ENCODE measurements at places on chromosomes 4 and X.
A peak's percentile ranks its signal among the peaks of the same experiment; 100 is the strongest.

- no peak for DNase-seq
Observed at GRCh38 chrX:134718105-134718965, 60.1 kb upstream of the PLAC1 start.

DNA sequence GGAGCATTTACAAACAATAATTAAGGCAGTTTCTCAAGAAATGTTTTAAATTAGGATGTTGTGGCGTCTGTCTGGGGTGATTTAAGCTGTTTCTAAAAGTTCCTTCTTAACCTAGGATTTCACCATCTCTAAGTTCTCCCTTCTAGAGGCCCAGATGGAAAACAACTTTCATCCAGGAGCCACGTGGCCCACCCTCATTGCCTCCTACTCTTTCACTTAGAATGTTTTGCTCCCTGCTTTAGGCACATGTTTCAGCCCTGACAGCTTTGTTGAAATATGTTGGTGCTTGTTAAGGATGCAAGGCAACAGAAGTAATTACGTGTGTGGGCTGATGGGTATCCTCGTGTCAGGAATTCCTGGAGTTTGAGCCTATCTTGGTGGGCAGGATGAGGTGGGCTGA lies 131.3 kb downstream of the GUCY2F start:
- no peak for DNase-seq

DNA sequence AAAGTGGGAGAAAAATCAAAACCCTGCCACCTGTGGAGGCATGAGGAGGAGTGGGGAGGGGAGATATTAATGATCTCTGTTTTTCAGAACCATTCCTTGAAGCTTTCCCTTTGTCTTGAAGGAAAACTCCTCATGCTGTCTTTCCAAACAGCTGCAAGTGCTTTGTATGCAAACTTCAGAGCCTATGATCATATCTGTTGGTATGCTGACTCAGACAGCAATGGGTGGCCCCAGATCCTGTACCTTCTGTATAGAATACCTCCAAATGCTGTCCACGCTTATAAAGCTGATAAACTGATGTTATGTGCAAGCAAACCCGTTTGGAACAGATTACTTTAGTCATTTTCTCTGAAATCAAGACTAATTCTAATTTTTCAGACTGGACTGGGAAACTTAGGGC lies 31.9 kb downstream of the BMP15 start:
- no peak for DNase-seq

- no peak for DNase-seq
Observed at GRCh38 chrX:148426467-148426866, 74.0 kb upstream of the AFF2 start.

DNA sequence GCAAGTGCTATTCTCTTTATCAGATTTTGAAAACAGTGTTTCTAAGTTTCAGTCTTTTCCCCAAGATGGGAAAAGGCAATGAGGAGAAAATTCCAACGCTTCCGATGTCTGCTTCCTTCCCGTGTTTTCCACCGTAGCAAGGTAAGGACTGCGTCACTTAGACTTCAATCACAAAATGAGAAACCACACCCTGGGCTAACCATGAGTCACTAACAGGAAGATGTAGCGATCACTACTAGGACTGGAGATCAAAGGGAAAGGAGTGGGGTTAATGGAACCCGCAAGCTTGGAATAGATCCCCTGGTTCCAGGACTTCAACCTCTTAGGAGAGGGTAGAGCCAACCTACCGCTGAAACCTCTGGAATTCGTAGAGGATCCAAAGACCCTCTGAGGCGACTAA lies 250.7 kb upstream of the ZFP42 start:
- DNase-seq: no peak

DNA sequence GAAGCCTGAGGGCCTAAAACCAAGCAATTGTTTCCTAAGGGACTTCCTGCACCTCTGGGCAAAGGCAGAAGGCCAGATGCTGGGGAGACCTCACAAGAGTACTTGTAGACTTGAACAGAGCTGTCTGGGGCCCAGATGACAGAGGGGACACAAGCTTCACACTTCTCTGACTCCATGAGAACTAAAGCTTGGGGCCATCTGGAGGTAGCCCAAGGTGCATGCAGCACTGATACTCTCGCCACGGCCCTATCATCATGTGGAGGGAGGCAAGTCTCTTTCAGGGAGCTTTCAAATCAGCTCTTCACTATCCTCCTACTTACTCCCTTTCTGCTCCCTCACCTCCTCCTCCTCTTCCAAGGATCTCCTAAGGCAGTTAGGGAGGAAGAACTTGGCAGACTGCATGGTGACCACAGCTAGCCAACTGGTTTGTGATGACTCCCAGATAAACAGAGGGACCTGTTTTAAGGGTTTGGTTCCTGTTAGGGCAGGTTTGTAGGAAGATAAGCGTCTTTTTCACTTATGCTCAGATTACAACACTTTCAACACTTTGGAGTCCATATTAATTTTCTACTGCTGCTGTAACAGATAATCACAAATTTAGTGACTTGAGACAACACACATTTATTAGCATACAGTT lies 23.8 kb downstream of the MSL3 start:
- DNase-seq: no peak

GRCh38 chrX:9091258-9091657 lies 57.3 kb upstream of the FAM9B start:
- no peak for DNase-seq

- no peak for DNase-seq
Observed at GRCh38 chrX:100829730-100830129, 9.5 kb downstream of the CSTF2 start.

DNA sequence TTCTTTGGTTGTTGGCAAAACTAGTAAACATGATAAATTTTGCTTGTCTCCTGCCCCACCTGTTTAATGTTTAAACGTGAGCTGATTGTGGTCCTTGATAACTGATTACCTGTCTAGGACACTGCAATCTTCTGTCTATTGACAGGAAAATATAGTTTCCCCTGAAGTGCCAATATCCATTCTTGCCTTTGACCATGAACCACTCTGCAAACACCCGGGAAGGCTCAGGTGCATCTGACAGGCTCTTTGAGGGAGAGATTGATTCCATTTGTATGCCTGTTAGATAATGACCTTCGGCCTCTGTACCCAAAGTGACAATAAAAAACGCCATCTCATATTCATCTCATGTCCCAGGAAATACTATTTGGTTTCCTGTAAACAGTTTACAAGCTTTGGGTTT lies 453.0 kb downstream of the CENPC start:
- DNase-seq: no peak

DNA sequence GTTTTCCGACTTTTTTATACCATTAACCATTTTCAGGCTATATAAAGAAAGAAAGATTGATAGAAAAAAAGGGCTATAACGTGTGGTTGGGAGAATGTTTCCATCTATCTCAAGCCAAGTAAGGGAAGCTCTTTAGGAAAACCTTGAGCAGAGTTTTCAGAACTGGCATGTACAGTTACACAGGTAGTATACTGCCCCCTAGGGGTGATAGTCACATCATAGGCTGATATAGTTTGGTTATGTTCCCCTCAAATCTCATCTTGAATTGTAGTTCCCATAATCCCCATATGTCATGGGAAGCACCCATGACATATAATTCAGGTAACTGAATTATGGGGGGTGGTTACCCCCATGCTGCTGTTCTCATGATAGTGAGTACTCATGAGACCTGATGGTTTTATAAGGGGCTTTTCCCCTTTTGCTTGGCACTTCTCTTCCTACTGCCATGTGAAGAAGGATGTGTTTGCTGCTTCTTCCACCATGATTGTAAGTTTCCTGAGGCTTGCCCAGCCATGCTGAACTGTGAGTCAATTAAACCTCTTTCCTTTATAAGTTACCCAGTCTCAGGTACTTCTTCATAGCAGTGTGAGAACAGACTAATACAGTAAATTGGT lies 186.8 kb downstream of the TMA16 start:
- DNase-seq: no peak

- DNase-seq: peak; percentile 67
Observed at GRCh38 chrX:154334496-154334895, 38.9 kb downstream of the TKTL1 start.

DNA sequence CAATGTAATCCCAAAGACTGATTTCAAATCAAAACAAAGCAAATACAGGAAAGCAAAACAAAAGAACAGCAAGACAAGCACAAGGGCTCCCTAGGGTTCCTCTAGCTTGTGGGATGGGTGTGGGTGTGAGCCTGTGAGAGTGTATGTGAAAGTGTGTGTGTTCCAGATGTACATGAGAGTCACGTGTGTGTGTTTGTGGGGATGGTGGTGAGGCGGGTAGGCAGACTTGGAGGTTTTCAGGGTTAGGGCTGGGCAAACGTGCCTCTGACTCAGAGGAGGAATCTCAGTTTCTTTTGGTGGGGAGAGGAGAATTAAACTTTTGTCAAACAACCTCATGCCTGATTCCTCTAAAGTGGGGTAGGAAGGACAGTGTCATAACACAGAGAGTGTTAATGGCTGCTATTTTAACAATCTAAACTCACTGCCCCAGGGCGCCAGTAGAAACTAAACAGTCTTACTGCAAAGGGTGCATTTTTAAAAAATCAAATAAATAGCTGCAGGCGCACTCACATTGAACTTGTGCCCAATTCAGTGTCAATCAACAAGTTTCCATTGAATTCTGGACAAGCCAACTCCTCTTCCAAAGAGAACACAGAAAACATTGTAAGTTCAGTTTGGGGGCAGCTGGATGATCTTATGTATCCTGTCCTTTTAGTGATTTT lies 51.8 kb downstream of the CHRDL1 start:
- DNase-seq: no peak
